ENCODE measurements at places on chromosomes 6 and 20.
A peak's percentile ranks its signal among the peaks of the same experiment; 100 is the strongest.

GRCh38 chr20:53072923-53073579 is 100.9 kb downstream of the TSHZ2 start:
- no peak for DNase-seq

GRCh38 chr6:14447240-14447639 is 329.7 kb downstream of the CD83 start:
- DNase-seq = no peak

GRCh38 chr20:37315021-37315451 is 25.6 kb downstream of the MANBAL start:
- no peak for DNase-seq

DNA sequence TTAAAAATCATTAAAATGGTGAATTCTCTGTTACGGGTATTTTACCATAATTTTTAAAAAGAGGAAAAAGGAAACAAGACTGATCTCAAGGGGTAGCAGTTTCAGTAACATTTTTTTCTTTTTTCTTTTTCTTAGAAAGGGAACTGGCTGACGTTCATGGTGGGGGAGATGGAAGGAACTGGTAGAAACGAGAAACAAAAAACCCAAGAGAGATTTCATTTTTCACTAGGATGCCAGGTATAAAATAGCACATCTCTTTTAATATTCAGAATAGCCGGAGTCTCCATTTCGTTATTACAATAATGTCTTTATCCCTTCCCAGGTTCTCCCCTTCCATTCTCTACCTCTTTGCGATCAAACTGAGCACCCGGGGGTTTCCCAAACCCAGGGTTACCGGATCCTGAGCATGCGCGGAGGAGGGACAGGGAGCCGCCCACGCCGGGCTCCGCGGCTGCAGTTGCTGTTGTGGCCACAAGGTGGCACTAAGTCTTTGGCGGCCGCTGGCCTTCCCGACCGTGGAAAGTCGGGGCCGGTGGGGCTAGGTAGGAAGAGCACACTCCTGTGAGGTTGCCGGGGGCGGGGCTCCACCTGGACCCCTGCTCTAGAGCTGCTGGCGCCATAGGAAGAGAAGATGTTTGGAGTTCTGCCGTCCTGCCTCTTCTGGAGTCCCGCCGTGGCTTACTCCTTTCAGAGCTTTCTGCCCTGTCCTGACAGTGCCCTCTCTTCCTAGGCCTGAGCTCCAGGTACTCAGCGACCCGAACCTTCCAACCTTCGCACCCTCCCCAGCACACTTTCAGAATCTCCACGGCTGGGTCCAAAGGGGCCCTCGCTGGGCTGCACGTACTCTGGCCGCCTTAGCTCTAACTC is 146.8 kb downstream of the SH3BGRL2 start:
- DNase-seq = peak; percentile 57

GRCh38 chr20:51526106-51526470 is 16.4 kb downstream of the NFATC2 start:
- no peak for DNase-seq

- DNase-seq = no peak
These were observed 82.6 kb downstream of the OR2B2 start for GRCh38 chr6:27829453-27830211.

DNA sequence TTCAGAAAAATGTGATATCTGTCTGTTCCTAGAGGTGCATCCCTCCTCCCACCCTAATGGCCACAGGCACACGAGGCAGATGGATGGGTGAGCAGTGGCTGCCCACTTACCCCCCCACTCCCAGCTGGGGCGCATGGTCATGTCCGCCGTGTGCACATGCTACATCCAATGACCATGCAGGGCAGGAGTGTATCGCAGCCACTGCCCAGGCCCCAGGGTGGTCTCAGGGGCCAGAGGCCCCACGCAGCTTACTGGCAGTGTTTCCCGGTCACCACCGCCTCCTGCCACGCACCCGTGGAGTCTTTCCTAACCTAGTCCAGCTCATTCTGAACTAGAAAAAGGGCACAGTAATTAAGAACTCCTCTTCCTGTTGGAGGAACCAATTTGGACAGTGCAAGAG is 11.7 kb upstream of the HTR1B start:
- DNase-seq = no peak

DNA sequence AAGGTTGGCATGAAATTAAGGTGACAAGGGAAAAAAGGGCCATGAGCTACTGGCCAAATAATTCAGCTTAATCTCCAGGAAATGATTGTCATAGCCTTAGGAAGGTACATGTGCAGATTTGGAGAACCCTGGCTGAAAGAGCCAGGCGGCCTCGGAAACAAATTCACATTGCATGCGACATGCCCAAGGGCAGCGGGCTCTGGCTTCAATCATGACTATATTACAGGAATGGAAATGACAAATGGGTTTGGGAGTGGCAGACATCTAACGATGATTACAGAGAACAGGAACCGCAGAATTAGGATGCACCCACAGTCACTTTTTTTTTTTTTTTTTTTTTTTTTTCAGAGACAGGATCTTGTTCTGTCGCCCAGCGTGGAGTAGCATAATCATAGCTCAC is 112.4 kb upstream of the SALL4 start:
- no peak for DNase-seq

- DNase-seq = no peak
These were observed 14.5 kb downstream of the FOXC1 start for GRCh38 chr6:1624058-1624850.

GRCh38 chr6:147421903-147422302 is 86.6 kb upstream of the SAMD5 start:
- no peak for DNase-seq

DNA sequence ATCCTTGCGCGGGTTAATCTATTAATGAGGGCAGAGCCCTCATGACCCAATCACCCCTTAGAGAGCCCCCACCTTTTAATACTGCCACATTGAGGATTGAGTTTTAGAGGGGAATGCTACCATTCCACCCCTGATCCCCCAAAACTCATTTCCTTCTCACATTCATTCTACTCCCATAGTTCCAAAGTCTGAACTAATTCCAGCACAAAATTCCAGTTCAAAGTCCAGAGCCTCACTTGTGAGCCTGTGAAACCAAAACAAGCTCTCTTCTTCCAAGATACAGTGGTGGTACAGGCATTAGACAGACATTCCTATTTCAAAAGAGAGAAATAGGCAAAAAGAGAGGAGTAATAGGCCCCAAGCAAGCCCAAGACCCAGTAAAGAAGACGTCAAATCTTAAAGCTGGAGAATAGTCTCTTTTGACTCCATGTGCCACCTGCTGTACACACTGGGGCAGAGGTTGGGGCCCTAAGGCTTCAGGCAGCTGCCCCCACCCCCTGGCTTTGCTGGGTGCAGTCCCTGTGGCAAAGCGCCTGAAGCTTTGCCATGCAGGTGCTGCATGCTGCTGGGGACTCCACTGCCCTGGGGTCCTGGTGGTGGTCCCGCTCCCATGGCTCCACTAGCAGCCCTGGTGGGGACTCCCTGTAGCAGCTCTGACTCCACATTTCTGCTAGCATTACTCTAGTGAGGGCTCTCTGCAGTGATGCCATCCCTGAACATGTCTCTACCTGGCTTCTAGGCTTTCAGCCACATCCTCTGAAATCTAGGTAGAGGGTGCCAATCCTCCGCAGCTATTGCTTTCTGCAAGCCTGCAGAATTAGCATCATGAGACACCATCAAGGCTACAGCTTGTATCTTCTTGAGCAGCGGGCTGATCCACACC is 41.3 kb downstream of the RSPH3 start:
- DNase-seq = no peak

GRCh38 chr6:15023448-15023847 is 222.4 kb upstream of the JARID2 start:
- DNase-seq = no peak

DNA sequence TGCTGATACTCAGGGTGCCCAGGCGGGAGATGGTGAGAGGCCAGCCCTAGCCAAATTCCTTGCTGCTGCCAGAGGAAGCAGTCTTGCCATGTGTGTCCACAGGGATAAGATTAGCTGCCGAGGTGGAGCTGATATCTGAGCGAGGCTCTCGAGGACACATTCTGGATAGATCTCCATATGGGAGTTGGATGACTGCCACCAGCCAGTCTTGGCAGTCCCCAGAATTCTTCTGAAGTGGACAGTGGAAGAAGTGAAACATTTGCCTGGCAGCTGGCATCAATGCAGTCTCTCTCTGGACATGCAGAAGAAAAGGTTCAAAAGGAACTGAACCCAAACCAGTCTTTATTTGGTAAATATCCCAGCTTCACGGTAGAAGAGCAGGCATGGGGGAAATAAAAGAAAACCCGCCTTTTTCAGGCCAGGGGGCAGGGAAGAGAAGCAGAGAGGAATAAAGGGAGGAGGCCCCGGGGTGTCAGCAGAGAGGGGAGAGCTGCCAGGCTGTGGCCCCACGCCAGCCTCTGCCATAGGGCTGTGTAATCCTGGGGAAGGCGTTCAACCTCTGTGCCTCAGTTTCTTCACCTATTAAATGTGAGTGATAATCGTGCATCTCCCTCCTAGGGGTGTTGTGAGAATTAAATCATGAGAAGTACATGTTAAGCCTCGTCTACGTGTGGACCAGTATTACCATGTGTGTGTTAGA is 3.7 kb upstream of the FUCA2 start:
- DNase-seq = peak; percentile 40

DNA sequence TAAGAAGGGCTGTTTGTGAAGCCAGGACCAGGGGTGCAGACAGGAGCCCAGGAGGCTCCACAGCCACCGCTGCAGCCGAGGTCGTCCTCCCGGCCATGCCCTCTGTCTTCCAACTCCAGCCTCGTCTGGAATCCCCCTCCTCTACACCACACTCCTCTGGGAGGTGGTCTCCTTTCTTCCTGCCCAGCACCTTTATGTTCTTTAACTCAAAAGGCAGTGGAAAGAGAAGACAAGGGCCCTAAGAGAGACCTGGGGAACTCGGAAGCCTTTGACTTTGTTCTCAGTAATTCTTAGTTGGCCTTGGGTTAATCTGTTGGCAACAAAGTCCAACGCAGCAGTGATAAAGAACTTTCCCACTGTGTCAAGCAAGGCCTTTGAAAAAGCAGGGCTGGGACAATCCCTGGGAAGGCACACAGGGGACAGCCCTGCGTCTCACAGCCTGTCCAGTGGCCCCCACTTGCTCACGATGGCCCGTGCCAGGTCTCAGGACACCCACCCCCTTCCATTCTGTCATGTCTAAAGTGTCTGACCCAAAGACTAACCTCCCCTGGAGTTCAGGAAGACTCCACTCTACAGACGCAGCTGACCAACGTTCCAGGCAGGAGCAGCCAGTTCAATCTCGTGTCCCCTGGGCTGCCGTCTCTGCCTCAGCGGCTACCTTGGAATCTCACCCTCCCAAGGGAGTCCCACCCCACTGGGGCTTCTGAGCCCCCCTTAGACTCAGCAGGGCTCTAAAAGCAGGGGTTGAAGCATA is 42.8 kb upstream of the FAM50B start:
- DNase-seq = no peak

GRCh38 chr6:82038631-82039030 is 208.9 kb downstream of the IBTK start:
- DNase-seq = no peak

DNA sequence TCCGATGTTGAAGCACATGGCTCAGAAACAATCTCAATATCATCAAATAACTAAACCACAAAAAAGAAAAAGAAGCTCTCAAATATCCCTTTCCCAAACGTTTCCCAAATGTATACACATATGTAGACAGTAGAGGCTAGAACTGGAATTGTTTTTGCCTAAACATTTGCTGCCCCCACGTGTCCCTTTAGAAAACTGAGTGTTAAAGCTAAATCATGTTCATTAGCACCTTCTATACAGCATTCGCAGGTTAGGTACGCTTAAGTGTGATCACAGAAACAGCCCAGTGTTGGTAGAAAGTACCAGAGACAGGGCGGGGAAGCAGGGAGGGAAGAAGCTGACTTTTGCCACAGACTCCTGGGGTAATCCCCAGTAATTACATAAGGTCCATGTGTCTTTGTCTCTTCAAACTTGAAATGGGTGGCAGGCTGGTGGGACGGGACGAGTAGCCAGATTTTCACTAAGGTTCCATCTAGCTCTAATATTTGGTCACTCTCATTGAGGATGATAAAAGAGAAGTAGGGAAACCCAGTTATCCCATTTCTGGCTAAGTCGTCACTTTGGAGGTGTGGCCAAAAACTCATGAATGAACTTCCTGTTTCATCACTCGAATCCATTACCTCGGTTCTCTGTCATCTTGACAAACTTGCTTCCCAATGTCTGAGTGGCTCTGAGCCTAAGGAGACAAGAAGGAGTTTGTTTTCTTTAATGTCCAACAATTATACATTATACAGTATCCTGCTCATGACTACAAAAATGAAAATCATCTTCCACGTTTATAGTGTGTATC is 15.0 kb upstream of the TFAP2A start:
- DNase-seq = peak; percentile 50
